Stimulated activated CD8-positive, alpha-beta memory T cell treated with anti-CD3 and anti-CD28 coated beads, Interleukin-15, amount 100 ng/mL, for 48 hours (primary cell): ENCODE measurements at places on chromosomes 5 and 9.

DNA sequence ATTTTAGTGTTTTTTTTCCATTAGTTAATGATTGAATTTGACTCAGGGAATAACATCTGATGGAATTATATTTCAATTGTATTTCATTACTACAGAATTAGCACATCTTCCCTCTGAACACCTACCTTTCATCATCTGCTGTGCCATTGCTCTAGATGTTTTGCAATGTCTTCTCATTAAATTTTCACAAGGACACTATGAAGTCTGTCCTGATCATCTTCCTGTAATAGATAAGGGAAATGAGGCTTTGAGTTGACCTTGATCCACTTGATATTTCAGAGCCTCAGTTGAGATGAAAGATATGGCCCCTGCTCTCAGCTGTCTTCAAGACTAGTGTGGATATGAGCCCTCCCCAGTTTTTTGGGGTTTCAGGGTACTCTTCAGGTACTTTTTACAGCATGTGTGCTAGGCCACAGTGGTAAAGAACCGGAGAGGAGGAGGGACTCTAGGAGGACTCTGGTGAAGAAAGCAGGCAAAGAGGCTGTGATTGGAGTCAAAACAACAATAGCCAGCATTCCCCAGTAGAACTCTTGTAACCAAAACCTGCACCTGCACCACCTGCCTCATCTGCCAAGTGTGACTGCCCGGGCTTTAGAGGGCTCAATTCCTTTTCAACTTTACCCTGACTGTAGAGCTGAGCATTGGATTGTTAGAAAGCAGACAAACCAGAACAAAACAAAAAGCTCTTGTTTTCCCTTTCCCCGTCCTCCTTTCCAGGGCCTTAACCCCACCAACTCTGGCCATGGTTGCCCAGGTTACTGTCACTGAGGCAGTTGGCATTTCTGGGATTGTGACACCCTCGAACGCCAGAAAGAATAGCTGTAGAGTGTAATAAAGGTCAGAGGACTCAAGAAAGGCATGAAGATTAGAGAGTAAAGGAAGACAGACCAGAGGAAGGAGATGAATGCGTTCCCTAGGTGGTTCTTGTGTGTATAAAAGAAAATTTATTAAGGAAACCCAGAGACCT is 56.3 kb downstream of the ERAP1 start:
- DNase-seq: no peak

DNA sequence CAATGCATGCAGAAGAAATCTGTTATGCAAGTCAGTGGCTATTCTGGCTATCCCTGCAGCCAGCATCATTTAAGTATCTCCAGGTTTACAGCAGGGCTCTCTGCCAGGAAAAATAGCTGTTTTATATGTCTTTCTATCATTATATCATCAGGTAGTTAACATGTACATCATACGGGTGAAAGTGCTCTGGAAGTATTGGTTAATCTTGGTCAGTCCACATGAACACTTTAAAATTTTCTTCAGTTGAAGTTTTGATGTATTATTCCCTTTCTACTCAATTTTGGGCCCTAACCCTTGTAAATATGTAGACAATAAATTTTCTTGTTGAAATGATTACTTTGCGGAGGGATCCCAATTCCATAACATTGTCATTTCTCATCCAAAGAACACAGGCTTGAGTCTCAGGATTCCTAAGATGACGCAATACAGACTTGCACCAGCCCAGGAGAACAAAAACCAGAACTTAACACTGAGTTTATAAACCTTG is 67.5 kb downstream of the SEMA6A start:
- no peak for DNase-seq

DNA sequence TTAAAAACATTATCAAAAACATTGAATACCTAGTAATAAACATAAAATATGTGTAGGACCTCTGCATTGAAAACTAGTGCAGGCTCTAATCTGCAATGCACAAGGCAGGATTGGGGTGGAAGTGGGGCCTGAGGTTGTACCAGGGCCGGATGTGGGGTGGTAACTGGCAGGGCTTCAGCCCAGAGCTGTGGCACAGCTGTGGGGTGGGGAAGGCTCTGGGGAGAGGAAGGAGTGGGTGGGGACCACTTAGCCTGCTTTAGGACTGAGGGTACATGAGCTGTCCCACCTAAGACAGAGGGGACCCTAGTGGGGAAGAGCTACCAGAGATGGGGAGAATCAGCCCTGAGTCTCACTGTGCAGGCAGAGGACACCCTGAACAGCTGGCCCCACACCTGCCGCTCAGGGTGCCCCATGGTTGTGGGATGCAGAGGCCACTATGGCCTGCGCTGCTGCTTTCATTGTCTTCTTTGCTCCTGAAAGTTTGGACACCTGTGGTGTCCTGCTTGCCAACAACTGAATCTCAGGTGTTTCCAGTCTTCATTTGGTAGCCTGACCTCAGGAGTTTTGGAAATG is 311.4 kb downstream of the TLE4 start:
- DNase-seq: peak; percentile 32

DNA sequence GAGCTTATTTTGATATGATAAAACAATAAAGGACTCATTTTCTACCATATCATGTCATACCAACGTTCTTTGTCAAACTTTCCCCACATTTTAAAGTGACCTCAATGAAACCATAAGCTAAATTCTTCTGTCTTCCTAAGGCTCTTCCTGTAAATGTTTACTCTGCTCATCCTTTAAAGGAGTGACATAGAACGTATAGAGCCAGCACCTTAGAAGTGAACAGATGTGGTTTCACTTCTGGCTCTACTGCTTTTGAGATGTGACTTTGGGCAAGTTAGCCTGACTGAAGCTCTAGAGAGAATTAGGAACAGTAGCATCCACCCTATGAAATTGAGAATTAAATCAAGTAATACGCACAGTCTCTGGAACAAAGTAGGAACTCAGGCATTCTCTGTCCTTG is 24.1 kb downstream of the SAR1B start:
- DNase-seq: no peak

- no peak for DNase-seq
These were observed 219.8 kb upstream of the MAP3K1 start for GRCh38 chr5:56595566-56595965.

- no peak for DNase-seq
These were observed 116.6 kb upstream of the BNC2 start for GRCh38 chr9:16987026-16987425.

GRCh38 chr9:126877418-126877817 is 17.0 kb downstream of the ZBTB34 start:
- DNase-seq: no peak

DNA sequence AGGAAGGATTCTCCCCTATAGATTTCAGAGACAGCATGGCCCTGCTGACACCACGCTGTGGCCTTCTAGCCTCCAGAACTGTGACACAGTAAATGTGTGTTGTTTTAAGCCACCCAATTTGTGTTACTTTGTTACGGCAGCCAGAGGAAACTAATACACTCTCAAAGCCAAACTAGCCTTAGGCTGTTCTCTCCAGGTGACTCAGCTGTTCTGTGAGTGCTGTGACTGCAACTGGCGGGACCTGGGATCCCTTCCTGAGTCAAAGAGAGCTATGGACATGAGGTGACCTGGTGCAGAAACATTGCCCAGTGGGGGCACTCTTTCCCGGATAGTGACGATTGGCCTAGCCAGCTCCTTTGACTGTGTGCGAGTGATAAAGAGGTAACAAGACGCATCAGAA is 14.0 kb upstream of the MLANA start:
- no peak for DNase-seq

GRCh38 chr5:178094345-178094744 is 19.0 kb upstream of the N4BP3 start:
- no peak for DNase-seq

DNA sequence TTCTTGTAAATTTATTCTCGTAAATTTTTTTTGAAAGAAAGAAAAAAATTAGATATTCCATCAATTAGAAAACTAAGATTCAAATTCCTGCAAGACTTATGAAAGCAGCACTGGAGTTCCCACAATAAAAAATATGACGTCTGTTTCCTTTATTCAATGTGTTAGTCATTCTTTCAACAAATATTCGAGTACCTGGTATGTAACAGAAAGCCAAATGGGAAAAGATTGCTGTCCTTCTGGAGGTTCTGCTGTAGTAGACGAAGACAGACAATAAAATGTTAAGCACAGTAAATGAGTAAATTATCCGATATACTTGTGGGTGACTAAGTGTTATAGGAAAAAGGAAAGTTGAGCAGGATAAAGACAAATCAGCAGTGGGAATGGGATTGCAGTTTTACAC is 92.2 kb downstream of the ADAMTSL1 start:
- DNase-seq: no peak

GRCh38 chr5:16673241-16674201 is 56.7 kb upstream of the RETREG1 start:
- no peak for DNase-seq

GRCh38 chr9:4559261-4560182 is 69.3 kb downstream of the SLC1A1 start:
- DNase-seq: no peak

DNA sequence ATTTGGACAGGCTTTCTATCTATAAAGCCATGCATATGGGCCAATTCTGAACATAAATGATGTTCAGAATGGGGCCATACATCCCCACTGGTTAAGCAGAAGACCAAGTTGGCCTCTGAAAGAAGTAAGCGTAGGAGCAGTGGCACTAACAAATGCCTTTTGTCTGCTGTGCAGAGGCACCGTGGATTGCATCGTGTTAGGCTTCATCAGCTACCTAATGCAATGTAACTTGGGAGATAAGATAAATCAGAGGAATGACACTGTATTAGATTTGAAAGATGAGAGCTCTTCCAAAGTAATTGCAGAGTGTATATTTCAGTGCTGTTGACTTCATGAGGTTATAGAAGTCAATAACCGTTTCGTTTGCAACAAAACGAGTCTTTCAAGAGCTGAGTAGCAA is 148.1 kb downstream of the PARP8 start:
- no peak for DNase-seq

- no peak for DNase-seq
These were observed 10.5 kb downstream of the PIK3R1 start for GRCh38 chr5:68225911-68226545.

- DNase-seq: no peak
These were observed 19.9 kb downstream of the CDC26 start for GRCh38 chr9:113255438-113255837.

GRCh38 chr5:147751156-147751830 is 31.2 kb downstream of the JAKMIP2 start:
- DNase-seq: no peak

GRCh38 chr5:127077366-127077765 is 4.1 kb upstream of the C5orf63 start:
- no peak for DNase-seq
